ENCODE measurements at places on chromosomes 6 and 20.

- DNase-seq = no peak
These were observed 169.8 kb downstream of the KLHL32 start for GRCh38 chr6:97094376-97094775.

DNA sequence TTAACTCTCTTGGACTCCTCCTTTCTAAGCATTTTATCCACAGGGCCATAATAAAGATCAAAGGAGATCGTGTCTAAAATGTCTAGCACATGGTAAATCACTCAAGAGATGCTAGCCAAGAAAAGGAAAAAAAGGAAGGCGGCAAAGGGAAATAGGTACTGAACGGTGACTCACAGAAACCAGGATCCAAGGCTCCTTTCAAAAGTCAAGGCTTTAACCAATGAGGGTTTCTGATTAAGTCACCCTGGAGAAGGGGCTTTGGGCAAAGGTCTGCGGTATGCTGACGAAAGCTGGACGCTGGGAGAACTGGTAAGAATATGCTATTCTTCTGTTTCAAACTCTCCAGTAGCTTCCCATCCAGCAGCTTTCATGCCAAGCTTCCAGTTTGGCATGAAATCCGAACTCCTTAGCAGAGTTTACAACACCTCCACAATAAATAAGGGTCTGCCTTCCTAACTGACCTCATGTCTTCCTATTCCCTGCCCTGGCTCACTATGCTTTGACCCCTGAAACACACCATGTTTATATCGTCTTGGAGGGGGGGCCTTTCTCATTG is 1.0 kb downstream of the TOMM34 start:
- no peak for DNase-seq

DNA sequence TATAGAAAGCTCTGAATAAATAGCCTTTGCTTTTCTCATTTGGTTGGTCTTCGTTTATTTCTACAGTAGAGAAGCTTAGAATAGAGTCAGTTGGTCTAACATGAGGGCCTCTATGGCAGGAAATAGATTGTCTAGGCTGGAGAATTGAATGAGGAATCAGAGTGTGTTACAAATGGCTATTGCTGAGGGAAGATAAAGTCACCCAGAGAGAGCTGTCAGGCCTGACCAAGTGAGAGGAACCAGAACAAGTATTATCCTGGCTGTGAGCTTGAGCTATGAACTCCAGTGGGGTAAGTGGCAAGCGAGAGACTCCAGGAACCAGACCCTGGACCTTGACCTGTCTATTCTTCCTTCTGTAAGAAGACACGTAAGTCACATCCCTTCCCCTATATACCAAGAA is 353.1 kb downstream of the CD83 start:
- no peak for DNase-seq

GRCh38 chr20:58623579-58624473 is 27.3 kb upstream of the STX16 start:
- DNase-seq = no peak

- DNase-seq = no peak
These were observed 112.7 kb upstream of the TNFAIP3 start for GRCh38 chr6:137754366-137754765.

GRCh38 chr20:7031222-7031621 is 263.7 kb downstream of the BMP2 start:
- DNase-seq = no peak

DNA sequence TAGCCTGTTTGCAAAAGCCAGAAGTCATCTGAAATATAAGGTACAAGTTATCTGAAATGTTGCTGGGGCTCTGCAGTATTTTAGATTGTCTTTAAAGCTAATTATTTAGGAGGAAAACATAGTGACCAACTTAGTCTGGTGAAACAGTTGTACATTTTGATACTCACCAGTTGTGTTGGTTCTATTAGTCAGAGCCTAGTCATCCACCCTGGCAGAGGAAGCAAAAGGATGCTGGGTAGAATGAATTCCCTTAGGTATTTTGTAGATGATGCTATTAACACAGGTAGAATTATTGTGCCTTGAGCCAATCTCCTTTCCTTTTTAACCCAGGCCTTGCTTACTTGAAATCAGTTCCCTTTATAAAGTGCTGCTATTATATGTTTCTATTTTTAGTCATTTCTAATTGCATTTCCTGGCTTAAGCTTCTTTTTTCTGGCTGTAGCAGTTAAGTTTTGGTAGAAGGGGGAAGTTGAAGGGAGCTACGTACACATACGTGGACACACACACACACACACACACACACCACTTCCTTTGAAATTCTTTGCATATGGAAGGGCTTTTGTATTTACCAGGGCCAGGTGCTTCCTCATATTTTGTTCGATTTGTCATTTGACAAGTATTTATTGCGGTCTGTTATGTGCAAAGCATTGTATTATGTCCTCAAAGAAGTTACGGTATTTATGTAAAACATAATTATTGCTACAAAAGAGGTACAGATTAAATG is 82.4 kb downstream of the RTN4IP1 start:
- DNase-seq = no peak

- DNase-seq = no peak
These were observed 78.4 kb downstream of the LIN28B start for GRCh38 chr6:105035299-105035698.

GRCh38 chr6:70353448-70353847 is 50.6 kb upstream of the COL9A1 start:
- no peak for DNase-seq

DNA sequence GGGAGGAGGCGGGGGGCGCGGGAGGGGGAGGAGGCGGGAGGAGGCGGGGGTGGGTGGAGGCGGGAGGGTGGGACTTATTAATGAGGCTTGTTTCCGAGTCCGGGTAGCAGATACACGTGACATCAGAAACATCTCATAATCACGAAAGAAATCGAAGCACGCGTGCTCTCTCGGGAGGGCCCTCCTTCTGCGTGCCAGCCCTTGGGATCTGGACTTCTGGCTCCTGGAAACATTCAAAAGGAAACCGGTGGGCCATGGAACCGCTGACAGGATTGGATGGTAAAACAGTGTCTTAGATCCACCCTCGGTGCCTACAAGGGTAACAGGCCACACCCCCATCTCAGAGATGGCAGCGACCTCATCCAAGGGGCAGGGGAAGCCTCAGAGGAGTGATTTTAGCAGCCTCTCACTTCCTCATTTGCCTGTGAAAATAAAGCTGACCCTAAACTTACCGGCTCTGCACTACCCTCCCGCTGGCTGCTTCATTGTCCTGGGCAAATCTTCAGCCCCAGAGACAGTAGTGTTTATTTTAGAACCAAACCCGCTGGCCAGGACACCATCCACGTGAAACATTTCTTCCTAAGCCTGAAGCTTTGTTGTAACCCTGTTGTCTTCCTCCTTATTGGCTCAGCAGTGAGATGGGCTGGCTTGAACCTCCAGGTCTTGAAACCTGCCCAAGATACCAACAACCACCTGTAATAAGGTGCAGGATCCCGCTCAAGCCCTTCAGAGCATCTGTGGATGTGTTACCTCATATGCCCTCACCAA is 97.5 kb downstream of the PSMG4 start:
- DNase-seq = peak; percentile 60

GRCh38 chr6:104396077-104396476 is 463.6 kb downstream of the HACE1 start:
- DNase-seq = no peak

- DNase-seq = no peak
These were observed 3.6 kb upstream of the HINT3 start for GRCh38 chr6:125952764-125953501.

- no peak for DNase-seq
These were observed 81.9 kb downstream of the ZMYND8 start for GRCh38 chr20:47274401-47275108.

DNA sequence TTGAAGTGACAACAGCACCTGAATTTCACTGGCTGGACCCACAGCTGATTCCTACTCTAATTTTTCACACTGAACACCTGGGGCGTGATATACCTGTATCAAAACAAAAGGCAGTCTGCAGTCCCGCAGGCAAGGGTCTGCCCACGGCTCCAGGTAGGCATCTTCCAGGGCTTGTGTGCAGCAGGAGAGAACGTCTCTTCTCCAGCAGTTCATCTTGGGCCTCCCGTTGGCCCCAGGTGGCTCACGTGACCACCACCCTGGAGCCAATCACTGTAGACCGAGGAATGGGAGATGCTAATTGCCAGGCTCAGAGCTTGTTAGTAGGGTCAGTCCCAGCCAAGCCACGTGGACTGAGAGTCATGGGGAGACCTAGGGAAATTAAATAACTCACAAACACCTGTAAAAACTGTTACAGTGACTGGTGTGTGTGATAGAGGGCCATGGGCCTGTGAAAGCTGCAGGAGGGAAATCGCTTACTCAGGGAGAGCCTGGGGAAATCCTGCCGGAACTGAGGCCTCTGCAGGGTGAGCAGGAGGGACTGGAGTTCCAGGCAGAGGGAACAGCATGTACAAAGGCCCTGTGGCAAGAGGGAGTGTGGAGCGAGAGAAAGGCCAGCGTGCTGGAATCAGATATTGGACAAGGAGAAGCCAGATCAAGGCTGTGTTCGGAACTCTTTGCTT is 83.4 kb downstream of the EYA2 start:
- no peak for DNase-seq

DNA sequence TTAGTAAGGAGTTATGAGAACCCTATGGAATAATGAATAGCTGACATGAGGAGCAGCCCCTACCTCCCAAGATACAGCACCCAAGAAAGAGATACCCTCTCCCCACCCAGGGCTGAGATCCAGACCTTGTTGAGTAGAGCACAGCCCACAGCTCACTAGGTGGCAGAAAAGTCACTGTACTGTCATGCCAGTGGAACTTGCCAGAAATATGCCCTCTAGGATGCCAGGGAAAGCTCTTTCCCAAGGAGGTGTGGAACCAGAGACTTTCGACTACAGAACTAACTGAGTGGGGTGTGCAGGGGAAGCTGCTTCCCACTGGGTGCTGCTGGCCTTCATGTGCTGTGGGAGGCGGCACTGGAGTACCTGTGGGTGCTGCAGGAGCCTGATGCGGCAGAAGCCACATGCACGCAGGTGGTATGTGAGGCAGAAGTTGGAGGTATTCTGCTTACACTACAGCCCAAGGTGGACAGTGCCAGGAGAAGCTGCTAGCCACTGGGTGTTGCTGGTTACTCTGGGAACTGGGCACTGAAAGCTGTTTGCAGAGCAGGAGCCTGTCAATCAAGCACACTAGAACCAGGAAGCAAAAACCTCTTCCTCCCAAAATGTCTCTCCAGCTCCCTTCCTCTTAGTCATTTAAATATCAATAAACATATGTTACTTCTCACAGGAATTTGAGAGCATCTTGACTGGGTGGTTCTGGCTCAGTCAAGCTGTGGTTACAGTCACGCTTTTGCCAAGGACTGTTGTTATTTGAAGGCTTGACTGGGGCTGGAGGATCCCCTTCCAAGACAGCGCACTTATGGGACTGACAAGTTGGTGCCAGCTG is 17.8 kb downstream of the ARMC12 start:
- no peak for DNase-seq
